Esophagus squamous epithelium (tissue), 5 donors: ENCODE measurements at places on chromosomes 6 and 20. TPM values are rescaled to one million over a fixed set of nuclear protein-coding genes. Genes with fewer than 3 reads are reported as not detected.

GRCh38 chr6:17638212-17638715 lies 38.2 kb downstream of the FAM8A1 start:
- no peak for DNase-seq

- no peak for DNase-seq
Measured at GRCh38 chr20:16132036-16132798, 441.0 kb downstream of the KIF16B start.

DNA sequence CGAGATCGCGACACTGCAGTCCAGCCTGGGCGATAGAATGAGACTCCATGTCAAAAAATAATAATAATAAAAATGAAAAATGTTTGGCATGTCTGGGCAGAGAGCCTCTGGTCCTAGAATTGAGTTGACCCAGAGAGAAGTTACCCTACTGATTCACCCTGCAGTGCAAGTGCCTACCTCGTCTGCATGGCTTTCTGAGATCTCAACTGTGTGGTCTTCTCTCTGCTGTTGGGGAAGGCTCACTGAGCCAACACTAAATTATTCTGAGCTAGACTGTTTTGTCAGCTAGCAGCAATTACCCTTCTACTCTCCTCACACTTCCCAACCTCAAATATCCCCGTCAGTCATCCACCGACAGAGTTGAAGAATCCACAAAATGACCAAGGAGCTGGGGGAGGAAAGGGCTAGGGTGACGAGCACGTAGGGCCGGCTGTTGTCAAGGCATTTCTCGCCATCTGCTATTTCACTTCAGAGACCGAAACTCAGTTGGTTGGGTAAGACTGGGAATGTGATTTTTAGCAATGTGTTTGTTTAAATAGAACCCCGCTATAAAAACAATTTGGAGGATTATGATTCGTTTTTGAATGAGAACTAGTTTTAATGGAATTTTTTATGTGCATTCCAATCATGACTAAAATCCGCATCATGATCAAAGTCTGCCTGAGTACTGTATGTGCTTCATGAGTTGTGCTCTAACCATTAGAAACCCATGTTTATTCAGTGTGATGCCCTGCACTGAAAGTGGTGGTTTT lies 9.4 kb downstream of the MAS1 start:
- no peak for DNase-seq

- no peak for DNase-seq
Measured at GRCh38 chr6:122809691-122810090, 20.6 kb downstream of the SMPDL3A start.

DNA sequence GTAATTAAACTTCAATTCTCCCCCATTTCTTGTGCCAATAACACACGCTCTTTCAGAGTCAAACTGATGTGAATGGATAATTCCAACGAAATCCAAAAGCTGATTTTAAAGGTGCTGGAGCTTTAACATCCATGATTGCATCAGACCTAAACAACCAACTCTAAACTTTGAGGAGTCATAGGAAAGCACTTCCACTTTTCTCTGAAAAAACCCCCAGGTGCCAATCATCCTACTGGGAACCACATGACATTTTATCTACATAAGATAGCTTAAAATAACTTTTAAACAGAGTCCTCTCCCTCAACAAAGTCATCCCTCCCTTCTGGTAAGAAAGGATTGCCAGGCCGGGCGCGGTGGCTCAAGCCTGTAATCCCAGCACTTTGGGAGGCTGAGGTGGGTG lies 167.7 kb upstream of the PDE10A start:
- no peak for DNase-seq

- no peak for DNase-seq
Measured at GRCh38 chr20:63544241-63544957, 3.1 kb downstream of the SRMS start.

- no peak for DNase-seq
Measured at GRCh38 chr6:100435299-100435698, 29.4 kb downstream of the SIM1 start.

DNA sequence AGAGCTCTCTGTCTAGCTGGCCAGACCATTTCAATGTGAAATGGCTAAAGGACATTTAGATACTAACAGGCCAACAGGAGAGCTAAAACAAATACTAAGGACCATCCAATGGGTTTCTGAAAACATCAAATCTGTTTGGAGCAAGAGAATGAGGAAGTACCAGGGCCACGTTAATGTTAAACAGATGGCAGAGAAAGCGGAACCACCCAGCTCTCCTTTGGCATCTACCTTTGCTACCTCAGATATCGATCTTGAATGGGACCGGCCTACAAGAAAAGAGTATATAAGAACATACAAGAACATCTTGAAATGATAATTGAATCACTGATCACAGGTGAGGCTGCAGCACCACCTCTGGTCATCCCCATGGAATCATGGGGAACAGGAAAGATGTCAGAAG lies 31.8 kb downstream of the KCNK5 start:
- no peak for DNase-seq

FGD2 gene
- 6.3 TPM for total RNA-seq

ZBTB22 gene
- total RNA-seq = 14.5 TPM

MYBL2 gene
- 3.1 TPM for total RNA-seq

DNA sequence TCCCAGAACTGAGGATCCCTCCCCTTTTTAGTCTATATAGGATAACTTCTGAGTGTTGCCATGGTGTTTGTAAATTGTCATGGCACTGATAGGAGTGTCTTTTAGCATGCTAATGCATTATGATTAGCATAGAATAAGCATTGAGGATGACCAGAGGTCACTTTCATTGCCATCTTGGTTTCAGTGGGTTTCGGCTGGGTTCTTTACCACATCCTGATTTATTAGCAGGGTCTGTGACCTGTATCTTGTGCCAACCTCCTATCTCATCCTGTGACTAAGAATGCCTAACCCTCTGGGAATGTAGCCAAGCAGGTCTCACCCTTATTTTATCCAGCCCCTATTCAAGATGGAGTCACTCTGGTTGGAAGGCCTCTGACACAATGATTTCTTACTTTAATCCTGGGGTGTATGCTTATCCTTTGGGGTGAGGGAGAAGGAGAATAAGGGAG lies 19.6 kb downstream of the WFDC2 start:
- DNase-seq = no peak

- no peak for DNase-seq
Measured at GRCh38 chr6:111799576-111800258, 73.5 kb downstream of the FYN start.

- no peak for DNase-seq
Measured at GRCh38 chr6:43779852-43780236, 9.8 kb downstream of the VEGFA start.

GRCh38 chr6:116402108-116402937 lies 31.6 kb downstream of the DSE start:
- DNase-seq = no peak

DNA sequence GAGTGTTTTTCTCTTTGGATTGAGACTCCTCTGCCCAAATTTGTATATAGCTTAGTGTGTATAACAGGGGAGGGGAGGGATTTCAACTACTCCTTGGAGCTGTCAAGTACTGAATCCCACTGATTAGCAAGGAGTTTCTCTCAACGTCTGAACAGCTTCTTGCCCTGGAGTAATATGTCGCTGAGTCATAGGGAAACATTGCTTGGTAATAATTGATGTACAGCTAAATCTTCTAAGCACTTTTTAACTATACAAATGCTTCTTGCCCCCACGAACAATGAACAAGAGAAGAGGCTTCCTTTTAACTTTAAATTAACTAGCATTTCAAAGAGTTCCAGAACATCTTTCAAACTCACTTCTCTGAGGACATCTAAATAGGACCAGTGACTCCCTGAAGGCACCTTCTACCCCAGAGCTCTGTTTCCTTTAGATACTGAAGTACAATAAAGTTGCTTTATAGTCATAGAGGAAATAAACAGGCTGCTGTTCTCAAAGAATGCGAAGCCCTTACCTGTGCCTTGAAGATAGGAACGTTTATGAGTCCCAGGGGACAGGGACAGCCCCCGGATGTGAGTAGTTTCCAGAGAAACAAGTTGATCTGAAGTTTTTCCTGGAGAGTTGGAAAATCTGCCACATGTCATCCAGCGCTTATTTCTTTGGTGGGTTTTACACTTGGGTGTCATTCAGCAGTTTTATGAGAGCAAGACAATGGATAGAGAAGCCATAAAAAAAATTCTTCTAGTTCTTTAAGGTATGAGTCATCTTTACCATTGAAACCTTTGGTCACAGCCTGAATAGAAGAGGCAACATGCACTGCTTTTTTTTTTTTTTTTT lies 462.5 kb upstream of the BTBD3 start:
- no peak for DNase-seq

- no peak for DNase-seq
Measured at GRCh38 chr6:19312241-19312978, 524.8 kb upstream of the ID4 start.

RTF2 gene
- 53.6 TPM for total RNA-seq

DNA sequence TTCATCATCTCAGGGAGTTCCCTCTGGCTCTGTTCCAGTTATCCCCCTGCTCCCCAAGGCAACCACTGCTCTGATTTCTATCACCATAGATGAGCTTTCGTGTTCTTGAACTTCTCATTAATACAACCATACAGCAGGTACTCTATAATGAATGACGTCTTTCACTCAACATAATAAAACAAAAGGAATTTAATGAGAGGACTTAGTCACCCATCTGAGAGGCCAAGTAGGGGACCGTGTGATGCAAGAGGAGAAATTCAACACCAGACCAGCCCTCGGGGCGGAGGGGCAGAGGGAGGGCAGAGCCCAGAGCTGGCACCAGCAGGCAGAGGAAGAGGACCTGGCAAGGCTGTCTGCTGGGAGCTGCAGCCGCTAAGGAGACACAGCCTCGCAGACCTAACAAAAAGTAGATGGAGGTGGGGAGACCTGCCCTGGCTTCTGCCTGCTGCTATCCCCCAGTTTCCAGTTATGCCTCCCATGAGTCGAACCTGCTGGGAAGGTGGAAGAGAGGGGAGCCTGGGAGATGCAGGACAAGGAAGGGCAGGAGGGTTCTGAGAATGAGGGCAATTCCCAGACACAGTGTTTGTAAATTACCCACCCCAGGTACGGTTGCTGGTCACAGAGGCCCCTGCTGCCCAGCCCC lies 13.8 kb downstream of the CCN5 start:
- DNase-seq = no peak

- DNase-seq = no peak
Measured at GRCh38 chr20:36275441-36276189, 30.5 kb upstream of the DLGAP4 start.

GRCh38 chr6:50847890-50848594 lies 29.4 kb downstream of the TFAP2B start:
- no peak for DNase-seq

RFX6 gene
- total RNA-seq = not detected

GRCh38 chr20:24891546-24892393 lies 57.3 kb upstream of the CST7 start:
- DNase-seq = no peak
